ENCODE measurements at places on chromosomes 1 and 21.

DNA sequence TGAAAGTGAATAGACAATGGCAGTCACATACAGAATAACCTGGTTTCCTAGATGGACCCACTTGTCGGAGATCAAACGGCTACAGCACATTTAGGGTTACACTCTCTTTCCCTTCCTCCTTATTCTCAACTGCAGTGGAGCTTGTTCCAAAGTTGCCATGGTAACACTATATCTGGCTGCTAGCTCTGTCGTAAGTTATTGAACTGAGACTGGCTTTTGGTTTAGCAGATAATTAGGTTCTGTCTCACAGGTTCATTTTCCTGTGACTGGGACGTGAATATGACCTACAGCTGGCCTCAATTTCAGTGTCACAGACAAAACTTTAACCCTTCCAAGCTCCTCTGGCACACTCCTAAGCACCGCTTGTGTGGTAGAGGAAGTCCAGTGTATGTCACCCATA, 875.8 kb downstream of the USP25 start:
- DNase-seq: no peak

- no peak for DNase-seq
Observed at GRCh38 chr1:56645677-56646305, 677 bp downstream of the PRKAA2 start.

DNA sequence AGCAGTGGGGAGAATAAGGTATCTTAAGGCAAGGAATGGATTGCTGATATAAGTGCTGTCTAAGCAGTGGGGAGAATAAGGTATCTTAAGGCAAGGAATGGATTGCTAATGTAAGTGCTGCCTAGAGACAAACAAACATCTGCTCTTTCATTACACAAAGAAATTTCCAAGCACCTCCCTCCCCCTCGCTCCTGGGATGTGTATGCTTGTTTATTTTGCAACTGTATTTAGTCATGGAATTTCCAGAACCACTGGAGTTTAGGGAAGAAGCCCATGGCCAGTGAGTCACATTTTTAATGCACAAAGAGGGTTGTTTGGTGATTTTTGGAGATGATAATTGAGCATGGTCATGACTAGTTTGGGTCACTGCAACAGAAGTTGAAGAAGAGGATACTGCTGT, 21.5 kb downstream of the PDPN start:
- no peak for DNase-seq

- DNase-seq: no peak
Observed at GRCh38 chr1:27116232-27116631, 38.7 kb downstream of the SLC9A1 start.

GRCh38 chr1:156191292-156191964, 2.5 kb upstream of the SLC25A44 start:
- no peak for DNase-seq

DNA sequence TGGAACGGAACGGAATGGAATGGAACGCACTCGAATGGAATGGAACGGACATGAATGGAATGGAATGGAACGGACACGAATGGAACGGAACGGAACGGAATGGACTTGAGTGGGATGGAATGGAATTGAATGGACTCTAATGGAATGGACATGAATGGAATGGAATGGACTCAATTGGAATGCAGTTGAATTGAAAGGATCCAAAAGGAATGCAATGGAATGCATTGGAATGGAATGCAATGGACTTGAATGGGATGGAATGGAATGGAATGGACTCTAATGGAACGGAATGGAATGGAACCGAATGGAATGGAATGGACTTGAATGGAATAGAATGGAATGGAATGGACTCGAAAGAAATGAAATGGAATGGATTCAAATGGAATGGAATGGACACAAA, 102.4 kb upstream of the OR4F16 start:
- DNase-seq: no peak

GRCh38 chr1:222736470-222736869, 532 bp upstream of the FAM177B start:
- DNase-seq: no peak

DNA sequence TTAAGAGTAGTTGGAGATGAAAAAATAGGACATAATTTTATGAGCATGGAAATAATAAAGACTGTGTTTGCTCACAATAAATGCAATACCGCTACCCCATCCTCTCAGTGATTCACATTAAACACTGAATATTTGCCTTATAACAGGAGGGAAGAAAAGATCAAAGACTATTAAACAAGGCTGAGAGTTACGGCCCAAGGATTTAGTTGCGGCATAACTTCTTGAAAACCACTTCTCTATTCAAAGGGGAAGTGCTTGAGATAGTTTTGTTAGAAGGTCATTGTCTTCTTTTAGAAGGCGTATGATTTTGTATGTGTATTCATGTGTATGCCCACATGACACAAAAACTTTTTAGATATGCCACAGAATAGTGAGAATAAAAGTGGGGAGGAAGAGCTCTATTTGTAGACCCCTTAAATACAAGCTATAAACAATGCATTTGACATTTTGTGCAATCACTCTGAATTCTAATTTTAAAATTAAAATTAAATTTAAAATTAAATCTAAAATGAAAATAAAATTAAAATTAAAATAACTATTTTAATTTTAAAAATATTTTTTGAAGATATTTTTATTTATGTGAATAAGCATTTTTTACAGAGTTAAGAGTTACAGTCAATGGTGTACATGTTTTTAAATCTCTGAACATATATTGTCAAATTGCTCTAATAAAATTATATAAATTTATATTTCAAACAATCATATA, 986.6 kb upstream of the ADAMTS5 start:
- no peak for DNase-seq

- no peak for DNase-seq
Observed at GRCh38 chr1:24961961-24962861, 32.1 kb upstream of the RUNX3 start.

DNA sequence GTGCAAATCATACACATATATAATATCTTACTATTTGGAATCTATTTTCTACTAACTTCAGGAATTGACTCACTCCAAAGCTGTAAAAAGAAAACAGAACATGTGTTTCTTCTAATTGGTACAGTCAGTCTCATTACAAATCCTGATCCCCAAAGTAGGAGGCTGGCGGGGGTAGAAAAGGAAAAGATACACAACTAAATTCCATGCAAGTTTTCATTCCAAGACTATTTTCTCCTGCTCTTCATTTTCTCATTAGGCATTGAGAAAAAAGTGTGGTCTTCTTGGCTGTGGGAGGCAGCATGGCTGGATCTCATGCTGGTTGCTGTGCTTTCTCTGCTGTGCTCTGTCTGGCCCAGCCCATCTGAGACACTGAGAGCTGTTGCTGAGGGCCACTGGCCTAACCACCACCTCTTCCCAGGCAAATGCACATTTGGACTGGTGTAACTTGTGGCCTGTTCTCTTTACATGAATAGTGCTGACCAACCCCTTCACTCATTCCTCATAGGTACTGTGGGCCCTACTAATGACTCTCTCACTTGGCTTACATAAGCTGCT, 1107.5 kb upstream of the B3GALT2 start:
- DNase-seq: no peak

DNA sequence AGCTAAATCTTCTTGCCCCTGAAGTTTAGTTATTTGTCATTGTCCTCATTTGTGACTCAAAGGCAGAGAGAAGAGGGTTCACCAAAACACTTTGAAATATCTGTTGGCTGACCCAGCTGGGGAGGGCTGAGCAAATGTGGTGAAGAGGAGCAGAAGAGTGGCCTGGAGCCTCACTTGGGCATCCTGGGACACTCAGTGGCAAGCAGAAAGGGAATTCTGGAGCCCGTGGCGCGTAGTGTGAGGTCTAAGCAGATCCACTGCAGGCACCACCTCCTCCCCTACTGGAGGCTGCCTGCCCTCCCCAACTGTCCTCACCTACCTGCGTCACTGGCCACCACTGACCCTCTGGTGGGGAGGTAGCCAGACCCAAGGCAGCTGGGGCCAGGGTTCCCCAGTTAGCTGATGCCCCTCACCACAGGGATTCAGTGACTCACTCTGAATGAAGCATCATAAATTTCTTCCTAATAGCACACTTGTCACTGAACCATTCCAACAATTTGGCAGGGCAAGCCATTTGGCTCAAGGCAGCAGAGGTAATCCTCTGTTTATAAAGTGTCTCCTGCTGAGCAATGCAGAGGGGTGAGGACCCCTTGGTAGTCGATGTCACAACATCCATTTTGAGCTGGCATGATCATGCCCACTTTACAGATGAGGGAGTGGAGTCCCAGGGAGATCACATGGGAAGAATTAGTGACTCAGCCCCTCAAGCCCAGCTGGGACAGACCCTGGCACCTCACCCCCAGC, 80.3 kb downstream of the NENF start:
- DNase-seq: no peak

DNA sequence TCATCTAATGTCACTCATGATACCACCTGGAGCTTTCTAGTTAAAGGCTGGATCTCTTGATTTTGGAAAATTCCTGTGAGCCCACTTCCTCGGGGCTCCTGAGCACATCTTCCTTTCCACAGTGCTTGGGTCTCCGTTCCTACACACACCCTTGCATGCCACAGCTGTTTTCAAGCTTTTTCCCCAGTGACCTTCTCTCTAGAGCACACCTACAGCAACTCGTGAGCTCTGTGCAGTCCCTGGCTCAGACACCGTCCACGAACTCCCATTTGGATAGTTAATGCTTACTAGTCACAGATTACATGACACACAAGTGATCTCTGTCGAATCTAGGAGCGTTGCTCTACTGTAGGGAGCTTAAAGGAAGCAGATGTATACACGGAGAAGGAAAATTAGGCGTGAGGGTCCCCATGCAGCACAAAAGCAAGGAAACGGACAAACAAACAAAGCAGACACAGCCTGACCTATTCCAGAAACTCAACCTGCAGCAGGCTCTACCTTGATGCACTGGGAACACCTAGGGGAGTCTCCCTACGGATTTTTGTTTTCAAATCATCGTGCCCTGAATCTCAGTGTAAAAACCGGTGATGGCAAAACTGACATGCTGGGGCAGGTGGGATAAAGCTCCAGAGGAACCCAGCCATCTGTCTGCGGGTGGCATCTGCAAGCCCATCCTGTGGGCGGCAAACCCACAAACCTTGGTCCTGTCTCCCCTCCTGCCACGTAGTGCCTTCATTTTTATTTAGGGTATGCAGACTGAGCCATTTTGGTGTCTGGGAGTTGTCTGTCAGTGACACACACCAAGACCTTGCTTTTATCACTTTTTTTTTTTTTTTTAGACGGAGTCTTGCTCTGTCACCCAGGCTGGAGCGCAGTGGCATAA, 177.8 kb downstream of the RUNX1 start:
- DNase-seq: no peak

DNA sequence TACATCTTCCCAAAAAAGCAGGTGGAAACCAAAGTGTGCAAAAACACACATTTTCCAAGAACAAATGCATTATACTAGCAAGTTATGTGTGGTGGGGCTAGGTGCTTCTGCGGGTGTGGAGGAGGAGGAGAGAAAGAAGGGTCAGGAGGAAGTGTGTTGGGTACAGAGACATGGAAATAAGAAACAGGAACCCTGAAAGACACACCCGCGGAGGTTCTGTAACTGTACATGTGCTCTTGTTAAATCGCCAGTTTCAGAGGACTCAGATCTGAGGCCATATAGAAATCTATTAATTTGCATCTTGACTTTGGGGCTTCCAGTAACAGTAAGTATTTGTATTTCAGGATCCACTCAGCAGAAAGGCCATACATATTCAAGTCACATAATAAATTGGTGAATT, 30.9 kb downstream of the ERG start:
- no peak for DNase-seq

GRCh38 chr1:13781907-13782633, 82.1 kb downstream of the PRDM2 start:
- DNase-seq: no peak

DNA sequence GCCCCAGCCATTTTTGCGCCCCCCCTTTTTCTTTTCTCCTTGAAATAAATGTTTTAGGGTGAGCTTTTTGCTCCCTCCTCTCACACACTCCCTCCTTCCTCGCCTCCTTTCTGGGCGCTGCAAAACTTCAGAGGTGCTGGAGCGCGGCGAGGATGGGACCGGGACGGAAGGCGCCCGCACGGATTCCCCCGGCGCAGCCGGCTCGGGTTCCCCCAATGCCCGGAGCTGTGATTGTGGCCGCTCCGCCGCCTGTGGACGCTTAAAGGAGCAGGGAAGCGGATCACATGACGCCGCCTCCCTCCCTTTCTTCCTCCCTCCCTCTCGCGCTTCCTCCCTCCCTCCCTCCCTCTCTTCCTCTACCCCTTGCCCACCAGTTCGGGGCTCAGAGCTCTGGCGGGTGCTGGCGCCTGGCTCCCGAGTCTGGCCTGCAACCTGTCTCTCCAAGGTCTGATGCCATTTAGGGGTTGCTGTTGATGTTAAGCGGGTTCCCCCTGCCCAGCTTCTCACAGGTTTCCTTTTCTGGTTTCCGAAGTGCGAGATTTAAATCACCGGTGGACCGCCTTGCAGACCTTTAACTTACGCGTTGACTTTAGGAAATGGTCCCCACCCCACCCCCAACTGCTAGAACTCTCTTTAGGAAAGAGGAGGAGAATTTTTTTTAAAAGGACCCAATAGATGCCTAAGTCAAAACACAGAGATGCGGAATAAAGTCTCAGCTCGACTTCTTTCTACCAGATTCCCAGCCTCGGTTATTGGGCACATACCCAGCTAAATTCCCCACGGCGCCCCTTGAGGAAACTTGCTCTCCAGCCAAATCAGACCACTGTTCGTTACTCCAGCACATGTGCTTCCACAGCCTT, at the start of gene WLS:
Gene WLS, minus strand, starts transcription at position 235 of the 860 bp plus-strand sequence. Its CDS starts 224 bp downstream, at position 11.
- no peak for DNase-seq

GRCh38 chr1:101455166-101455565, 218.3 kb downstream of the S1PR1 start:
- DNase-seq: no peak

- DNase-seq: no peak
Observed at GRCh38 chr1:247330548-247331171, 1.0 kb downstream of the ZNF496 start.

All from stimulated activated CD8-positive, alpha-beta memory T cell treated with anti-CD3 and anti-CD28 coated beads, Interleukin-15, amount 100 ng/mL, for 24 hours (primary cell).